CD4-positive, alpha-beta T cell treated with Interferon alpha-2 for 1 hour (primary cell): ENCODE measurements at places on chromosomes 12 and 14.

DNA sequence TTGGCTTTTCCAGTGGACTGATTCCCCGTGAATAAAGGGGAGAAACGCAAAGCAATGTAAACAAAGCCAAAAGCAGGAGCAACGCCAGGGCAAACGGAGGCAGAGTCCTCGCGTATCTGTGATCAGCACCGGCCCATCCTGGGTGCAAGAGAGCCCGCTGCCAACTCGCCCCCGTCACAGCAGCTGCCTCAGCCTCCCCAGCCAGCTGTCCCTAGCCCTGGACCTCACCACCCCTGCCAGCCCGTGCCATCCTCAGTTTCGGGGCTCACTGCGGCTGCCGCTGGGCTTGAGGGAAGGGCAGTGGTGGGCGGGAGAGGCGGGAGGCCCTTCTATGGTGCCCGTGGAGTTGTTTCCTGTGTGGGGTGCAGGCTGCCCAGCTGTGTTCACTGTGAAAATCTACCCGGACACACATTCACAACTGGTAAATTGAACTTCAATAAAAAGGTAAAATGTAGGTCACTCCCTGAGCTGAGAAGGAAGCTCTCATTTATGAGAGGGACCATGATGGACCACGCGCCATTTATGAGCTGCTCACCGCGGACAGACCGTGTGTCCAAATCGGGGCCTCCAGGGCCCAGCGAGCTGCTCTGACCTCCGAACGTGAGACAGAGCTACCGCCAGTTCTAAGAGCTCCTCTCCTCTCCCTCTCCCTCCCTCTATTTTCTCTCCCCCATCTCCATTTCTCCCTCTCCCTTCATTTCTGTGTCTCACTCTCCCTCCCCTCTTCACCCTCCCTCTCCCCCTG is 330.5 kb upstream of the SFSWAP start:
- no peak for DNase-seq

GRCh38 chr12:105773471-105773870 is 365.3 kb downstream of the NUAK1 start:
- DNase-seq: no peak

- no peak for DNase-seq
Measured at GRCh38 chr14:81336009-81336408, 64.1 kb downstream of the STON2 start.

GRCh38 chr14:52417139-52417538 is 103.0 kb downstream of the PTGER2 start:
- no peak for DNase-seq

GRCh38 chr12:102498471-102498870 is 18.1 kb upstream of the IGF1 start:
- DNase-seq: no peak

DNA sequence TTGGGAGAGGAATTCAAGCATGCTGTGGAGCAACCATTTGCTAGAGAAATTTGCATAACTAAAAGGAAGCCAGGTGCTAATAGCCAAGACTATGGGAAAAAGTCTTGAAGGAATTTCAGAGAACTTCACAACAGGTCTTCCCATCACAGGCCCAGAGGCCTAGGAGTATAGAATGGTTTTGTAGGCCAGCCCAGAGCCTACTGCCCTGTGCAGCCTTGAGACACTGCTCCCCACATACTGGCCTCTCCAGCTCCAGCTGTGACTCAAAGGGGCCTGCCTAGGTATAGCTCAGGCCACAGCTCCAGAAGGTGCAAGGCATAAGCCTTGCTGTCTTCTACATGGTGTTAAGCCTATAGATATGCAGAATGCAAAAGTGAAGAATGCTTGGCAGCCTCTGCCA is 227.1 kb downstream of the SLC2A13 start:
- DNase-seq: no peak

GRCh38 chr12:95582230-95583058 is 31.2 kb upstream of the USP44 start:
- no peak for DNase-seq

DNA sequence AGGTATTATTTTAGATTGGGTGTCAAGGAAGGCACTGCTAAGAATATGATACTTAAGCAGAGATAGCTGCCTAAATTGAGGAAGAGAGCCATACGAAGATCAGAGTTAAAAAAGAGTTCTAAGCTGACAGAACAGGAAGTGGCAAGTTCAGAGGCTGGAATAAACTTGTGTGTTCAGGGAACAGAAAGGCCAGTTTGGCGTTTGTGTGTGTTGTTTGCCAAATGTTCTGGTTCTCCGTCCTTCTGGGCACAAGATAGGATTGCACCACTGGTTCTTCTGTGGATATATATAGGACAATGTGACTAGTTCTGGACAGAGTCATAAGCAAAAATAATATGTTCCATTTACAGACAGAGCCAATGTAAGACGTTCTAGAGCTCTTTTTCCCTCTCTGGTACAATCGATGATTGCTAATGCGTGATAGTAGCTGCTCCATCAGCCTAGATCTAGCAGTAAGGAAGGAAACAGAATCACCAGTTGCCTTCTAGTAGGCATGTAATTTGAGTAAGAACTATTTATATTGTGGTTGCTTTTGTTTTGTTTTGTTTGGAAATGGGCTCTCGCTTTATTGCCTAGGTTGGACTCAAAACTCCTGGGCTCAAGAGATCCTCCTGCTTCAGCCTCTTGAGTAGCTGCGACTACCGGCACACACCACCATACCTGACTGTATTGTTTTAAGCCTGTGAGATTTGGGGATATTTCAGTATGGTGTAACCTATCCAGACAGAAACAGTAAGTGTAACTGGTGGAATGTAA is 7.4 kb downstream of the BBS10 start:
- DNase-seq: no peak
